T-cell (primary cell): ENCODE measurements at places on chromosomes 6 and 20.

GRCh38 chr6:138184230-138184629 is 22.5 kb downstream of the ARFGEF3 start:
- no peak for DNase-seq
- no peak overlapping the region for H3K4me3 ChIP-seq
- H3K27me3 ChIP-seq, result no peaks in the 10 kb centered on the region
- H3K4me1 ChIP-seq, result no peaks in the 10 kb centered on the region
- no peaks in the 10 kb centered on the region for H3K36me3 ChIP-seq

DNA sequence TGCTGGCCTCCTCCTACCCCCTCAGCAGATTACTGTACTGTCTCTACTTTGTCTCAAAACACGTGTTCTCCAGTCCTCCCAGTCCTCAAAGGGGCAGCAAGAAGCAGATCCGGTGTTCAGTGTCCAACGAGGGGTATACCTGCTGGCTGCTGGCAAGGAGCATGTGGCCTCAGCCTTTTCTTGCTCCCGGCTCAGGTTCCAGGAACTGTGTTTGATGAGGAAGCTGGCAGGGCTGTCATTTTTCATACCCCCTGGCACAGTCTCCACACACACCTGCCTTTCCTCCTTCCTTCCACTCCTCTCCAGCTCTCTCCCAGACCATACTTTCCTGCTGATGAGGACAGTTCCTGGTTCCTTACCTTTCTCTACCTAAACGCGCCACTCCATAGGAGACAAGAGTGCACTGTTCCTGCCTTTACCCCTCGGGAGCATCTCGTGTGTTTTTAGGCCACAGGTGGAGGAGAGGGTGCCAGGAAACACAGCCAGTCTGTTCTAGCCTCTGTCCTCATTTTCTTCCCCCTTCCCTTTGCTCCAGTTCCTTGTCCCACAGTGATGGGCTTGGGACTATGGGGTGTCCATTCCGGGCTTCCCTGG is 77.2 kb downstream of the SSR1 start:
- H3K4me1 ChIP-seq, result no peaks in the 10 kb centered on the region
- H3K4me3 ChIP-seq, result no peak overlapping the region
- no peak overlapping the region for H3K27ac ChIP-seq
- DNase-seq, result no peak

- H3K27me3 ChIP-seq, result peaks cover 2% of the 10 kb centered on the region
- H3K4me3 ChIP-seq, result no peak overlapping the region
- DNase-seq, result no peak
- no peaks in the 10 kb centered on the region for H3K4me1 ChIP-seq
- no peak overlapping the region for H3K27ac ChIP-seq
Observed at GRCh38 chr6:106072501-106073090, 13.5 kb upstream of the PRDM1 start.

DNA sequence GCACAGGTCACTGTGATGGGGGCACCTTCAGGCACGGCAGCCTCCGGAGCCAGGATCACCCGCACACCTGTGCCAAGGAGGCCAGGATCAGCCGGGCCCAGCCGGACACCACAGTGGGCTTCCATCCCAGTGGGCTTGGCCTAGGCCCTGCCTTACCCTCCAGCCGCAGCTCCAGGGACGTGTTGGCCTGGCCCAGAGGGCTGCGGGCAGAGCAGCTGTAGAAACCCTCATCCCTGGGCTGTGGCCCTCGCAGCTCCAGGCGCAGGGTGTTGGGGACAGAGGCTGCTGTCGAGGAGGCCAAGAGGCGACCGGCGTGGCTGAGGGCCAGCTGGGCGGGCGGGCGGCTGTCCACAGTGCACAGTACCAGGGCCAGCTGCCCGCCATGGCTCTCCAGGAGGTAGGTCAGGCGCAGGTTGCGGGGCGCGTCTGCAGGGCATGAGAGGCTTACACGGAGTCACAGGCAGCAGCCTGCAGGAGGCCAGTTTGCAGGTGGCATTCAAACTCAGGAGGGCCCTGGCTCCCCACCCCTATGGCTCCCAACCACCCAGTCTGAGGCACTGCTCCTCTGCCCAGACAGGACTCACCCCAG is 11.0 kb upstream of the ADAM33 start:
- no peak overlapping the region for H3K27ac ChIP-seq
- H3K4me1 ChIP-seq, result no peaks in the 10 kb centered on the region
- H3K27me3 ChIP-seq, result no peaks in the 10 kb centered on the region
- DNase-seq, result no peak
- H3K36me3 ChIP-seq, result no peaks in the 10 kb centered on the region

GRCh38 chr20:3183896-3184612 is 10.7 kb upstream of the LZTS3 start:
- H3K4me1 ChIP-seq, result no peaks in the 10 kb centered on the region
- no peak overlapping the region for H3K27ac ChIP-seq
- H3K4me3 ChIP-seq, result no peak overlapping the region
- no peak for DNase-seq

GRCh38 chr6:150057501-150057951 is 11.4 kb downstream of the ULBP3 start:
- H3K4me1 ChIP-seq, result peaks cover 7% of the 10 kb centered on the region
- no peak overlapping the region for H3K4me3 ChIP-seq
- H3K36me3 ChIP-seq, result no peaks in the 10 kb centered on the region

DNA sequence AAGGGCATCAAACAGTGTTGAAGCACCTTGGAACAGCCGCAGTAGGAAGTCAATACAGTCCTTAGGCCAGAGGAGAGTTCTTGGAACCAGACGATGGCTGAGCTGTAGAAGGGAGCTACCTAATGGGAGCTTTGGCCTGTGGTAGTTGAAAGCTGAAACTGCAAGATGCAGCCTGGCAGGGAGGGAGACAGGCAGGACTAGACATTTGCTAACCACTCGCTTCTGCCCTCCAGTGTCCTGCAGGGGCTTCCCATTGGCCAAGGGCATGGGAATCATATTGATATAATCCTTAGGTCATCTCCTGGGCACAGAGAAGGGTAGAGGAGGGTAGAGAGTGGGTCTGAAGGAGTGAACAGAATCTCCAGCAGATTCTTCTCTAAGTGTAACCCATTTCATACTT is 60.4 kb downstream of the TPD52L1 start:
- no peaks in the 10 kb centered on the region for H3K4me1 ChIP-seq
- no peaks in the 10 kb centered on the region for H3K36me3 ChIP-seq
- H3K4me3 ChIP-seq, result no peak overlapping the region
- no peak for DNase-seq

GRCh38 chr20:16098890-16099639 is 474.2 kb downstream of the KIF16B start:
- no peaks in the 10 kb centered on the region for H3K36me3 ChIP-seq
- no peak overlapping the region for H3K27ac ChIP-seq
- H3K27me3 ChIP-seq, result no peaks in the 10 kb centered on the region
- DNase-seq, result no peak
- H3K4me1 ChIP-seq, result no peaks in the 10 kb centered on the region

GRCh38 chr6:421211-421610 is 29.7 kb downstream of the IRF4 start:
- no peak overlapping the region for H3K4me3 ChIP-seq
- no peak for DNase-seq
- no peaks in the 10 kb centered on the region for H3K27me3 ChIP-seq
- peaks cover 6% of the 10 kb centered on the region for H3K4me1 ChIP-seq
- H3K27ac ChIP-seq, result no peak overlapping the region

GRCh38 chr6:80181352-80182081 is 75.0 kb downstream of the BCKDHB start:
- no peak for DNase-seq
- H3K4me1 ChIP-seq, result no peaks in the 10 kb centered on the region
- no peaks in the 10 kb centered on the region for H3K27me3 ChIP-seq
- no peak overlapping the region for H3K27ac ChIP-seq

GRCh38 chr6:108489699-108490098 is 71.0 kb upstream of the FOXO3 start:
- no peak overlapping the region for H3K27ac ChIP-seq
- no peaks in the 10 kb centered on the region for H3K27me3 ChIP-seq
- H3K36me3 ChIP-seq, result no peaks in the 10 kb centered on the region
- no peak for DNase-seq
- H3K4me1 ChIP-seq, result no peaks in the 10 kb centered on the region

GRCh38 chr20:61940491-61940890 is 125.2 kb downstream of the TAF4 start:
- H3K4me1 ChIP-seq, result no peaks in the 10 kb centered on the region
- no peak overlapping the region for H3K27ac ChIP-seq
- no peak for DNase-seq
- no peaks in the 10 kb centered on the region for H3K36me3 ChIP-seq
- no peak overlapping the region for H3K4me3 ChIP-seq

GRCh38 chr20:41005361-41005729 is 23.3 kb upstream of the TOP1 start:
- H3K4me1 ChIP-seq, result peaks cover 37% of the 10 kb centered on the region
- no peaks in the 10 kb centered on the region for H3K36me3 ChIP-seq
- no peaks in the 10 kb centered on the region for H3K27me3 ChIP-seq
- H3K4me3 ChIP-seq, result no peak overlapping the region

GRCh38 chr20:41533537-41534136 is 84.5 kb downstream of the CHD6 start:
- H3K27me3 ChIP-seq, result no peaks in the 10 kb centered on the region
- H3K36me3 ChIP-seq, result peaks cover 28% of the 10 kb centered on the region
- no peak overlapping the region for H3K27ac ChIP-seq
- H3K4me3 ChIP-seq, result no peak overlapping the region

GRCh38 chr6:110567957-110568696 is 91.7 kb upstream of the SLC22A16 start:
- no peaks in the 10 kb centered on the region for H3K27me3 ChIP-seq
- no peaks in the 10 kb centered on the region for H3K36me3 ChIP-seq
- no peak for DNase-seq
- peaks cover 4% of the 10 kb centered on the region for H3K4me1 ChIP-seq

DNA sequence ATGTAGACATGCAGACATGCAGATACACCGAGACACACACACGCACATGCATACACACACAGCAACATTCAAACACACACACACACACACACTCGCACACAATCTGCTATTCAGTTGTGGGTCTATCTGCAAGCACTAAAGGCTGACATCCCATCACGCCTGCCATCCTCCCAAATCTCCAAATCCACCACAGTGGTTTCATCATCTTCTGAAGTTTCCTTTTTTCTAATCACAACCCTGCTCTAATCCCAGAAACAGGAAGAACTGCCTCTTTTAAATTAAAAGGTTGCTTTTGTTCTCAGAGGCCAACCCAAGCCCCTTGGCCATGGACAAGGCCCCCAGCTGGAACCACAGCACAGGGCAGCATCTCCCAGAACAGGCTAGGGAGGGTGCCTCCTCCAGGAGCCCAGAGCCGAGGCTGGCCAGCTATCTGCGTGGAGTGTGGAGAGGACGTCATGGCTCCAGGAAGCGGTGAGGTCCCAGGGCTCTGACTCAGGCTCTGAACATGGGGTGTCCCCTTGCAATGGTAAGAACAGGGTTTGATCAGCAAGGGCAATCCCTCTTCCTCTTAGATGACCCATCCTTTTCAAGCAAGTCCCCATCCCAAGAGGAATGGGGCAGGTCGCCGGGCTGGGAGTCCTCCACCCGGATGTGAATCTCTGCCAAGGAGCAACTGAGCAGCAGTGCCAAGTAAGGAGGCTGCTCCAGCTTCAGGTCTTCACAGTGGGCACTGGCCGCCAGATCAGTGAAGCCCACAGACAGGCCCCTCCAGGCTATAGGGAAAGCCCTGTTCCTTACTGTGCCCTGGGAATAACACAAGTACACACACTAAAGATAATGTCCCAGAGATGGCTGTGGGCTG is 14.7 kb downstream of the FOXF2 start:
- no peak for DNase-seq
- no peak overlapping the region for H3K4me3 ChIP-seq
- peaks cover 3% of the 10 kb centered on the region for H3K27me3 ChIP-seq
- H3K4me1 ChIP-seq, result no peaks in the 10 kb centered on the region
- no peak overlapping the region for H3K27ac ChIP-seq

DNA sequence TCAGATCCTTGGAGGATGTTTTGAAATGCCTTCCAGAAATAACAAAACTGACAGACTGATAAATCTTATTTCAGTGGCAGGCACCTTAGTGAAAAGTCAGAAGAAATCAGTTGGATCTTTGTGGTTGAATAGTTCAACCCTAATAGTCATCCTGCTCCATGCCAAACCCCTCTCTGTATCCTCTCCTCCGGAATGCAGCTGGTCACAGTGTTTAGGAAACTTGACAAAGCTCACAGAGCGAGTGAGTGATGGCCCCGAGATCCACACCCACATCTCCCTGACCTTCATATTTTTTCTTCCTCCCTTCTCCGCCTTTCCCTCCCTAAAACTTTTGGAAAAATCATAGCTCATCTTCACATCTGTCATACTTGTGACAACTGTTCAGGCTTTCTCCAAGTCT is 464.8 kb upstream of the CDH4 start:
- H3K36me3 ChIP-seq, result no peaks in the 10 kb centered on the region
- H3K27ac ChIP-seq, result no peak overlapping the region

GRCh38 chr6:75089151-75089897 is 116.5 kb downstream of the COL12A1 start:
- DNase-seq, result no peak
- H3K36me3 ChIP-seq, result no peaks in the 10 kb centered on the region
- H3K4me3 ChIP-seq, result no peak overlapping the region

GRCh38 chr6:65448866-65449265 is 258.2 kb downstream of the EYS start:
- no peak overlapping the region for H3K27ac ChIP-seq
- DNase-seq, result no peak
- H3K4me3 ChIP-seq, result no peak overlapping the region
- no peaks in the 10 kb centered on the region for H3K4me1 ChIP-seq
- H3K27me3 ChIP-seq, result no peaks in the 10 kb centered on the region

DNA sequence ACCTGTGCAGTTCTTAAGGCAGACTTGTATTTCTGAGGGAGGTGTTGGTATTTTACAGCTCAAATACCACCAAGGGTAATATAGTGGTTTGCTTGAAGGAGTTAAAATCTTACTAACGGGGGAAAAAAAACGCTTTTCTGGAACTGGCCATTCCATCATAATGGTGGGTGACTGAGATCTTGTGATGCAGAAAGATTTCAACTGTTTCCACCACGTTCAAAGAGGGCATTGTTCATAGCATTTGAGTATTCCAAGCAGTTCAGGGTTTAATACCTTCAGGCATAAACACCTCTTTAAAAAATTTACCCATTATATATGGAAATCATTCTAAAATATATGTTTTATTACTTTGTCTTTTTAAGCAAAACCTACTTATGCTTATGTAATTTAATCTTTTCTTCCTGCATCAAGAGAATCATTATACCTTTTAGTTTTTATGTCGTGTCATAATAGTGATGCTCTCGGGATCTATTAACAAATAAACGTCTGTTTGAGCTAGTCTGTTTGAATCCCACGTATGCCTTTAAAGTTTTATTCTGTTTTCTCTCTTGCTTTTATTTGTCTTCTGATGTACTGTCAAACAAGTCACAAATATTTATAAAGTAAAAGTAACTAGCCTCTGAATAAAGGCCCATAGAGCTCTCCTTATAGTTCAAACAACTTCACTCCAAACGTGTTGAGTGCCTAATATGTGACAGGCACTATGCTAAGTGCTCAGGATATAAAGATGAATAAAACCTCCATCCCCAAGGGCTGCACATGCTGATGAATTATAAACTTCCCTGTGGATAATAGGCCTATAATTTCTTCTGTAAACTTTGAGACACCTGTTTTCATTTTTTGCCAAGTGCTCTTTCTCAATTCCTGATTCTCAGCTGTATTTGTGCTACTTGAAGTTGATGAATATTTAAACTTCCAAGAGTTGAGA is 298.8 kb upstream of the FERMT1 start:
- no peak overlapping the region for H3K27ac ChIP-seq
- H3K4me3 ChIP-seq, result no peak overlapping the region
- no peaks in the 10 kb centered on the region for H3K4me1 ChIP-seq
- no peaks in the 10 kb centered on the region for H3K27me3 ChIP-seq
- no peak for DNase-seq
- H3K36me3 ChIP-seq, result no peaks in the 10 kb centered on the region
